ENCODE measurements at places on chromosomes 11 and 22. TPM values are rescaled to one million over a fixed set of nuclear protein-coding genes. Genes with fewer than 3 reads are reported as not detected.

GRCh38 chr11:13114566-13115379, 105.7 kb downstream of the RASSF10 start:
- DNase-seq = no peak

DNA sequence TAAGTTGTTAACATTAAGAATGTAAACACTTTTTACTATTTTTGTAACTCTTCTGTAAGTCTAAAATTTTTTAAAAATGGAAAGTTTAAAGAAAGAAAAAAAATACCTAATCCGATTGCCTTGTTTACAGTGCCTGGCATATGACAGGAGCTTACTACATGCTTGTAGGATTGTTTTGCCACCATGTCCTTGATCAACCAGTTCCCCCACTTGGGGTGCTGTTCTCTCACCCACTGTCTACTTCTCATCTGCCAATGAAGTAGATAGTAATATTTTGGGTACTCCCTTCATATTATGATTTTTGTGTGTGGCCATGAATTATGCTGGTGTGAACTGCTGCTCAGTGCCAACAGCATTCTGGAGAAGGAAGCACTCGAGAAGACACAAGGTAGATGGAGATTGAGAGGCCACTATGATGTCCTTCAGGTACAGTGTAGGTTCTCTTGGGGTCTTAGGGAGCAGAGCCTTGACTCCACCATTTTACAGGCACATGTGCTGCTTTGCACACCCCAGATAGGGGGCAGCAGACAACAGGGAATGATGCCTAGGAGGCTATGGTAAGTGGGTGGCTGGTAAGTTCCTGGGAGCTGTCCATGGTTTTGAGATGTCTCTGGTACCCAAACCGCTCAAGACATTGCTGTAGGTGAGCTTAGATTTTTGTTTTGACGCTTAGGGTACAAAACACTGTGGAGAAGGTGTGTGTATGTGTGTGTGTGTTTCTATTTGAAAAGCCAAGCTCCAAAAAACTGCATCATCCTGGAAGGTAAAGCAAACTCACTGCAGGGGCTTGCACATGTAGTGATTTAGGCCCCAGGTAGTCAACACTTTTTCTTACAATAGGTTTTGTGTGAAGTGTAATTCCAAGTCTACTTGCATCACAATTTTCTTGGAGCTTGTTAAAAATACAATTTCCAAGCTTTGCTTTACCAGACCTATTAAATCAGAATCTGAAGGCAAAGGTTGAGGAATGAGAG, 494.5 kb upstream of the LARGE1 start:
- DNase-seq = peak; percentile 21

Gene SLC22A9
- not detected for total RNA-seq

GRCh38 chr11:124211321-124211720, 28.2 kb downstream of the OR10D3 start:
- DNase-seq = no peak
